ENCODE measurements at places on chromosomes 13 and 19.

DNA sequence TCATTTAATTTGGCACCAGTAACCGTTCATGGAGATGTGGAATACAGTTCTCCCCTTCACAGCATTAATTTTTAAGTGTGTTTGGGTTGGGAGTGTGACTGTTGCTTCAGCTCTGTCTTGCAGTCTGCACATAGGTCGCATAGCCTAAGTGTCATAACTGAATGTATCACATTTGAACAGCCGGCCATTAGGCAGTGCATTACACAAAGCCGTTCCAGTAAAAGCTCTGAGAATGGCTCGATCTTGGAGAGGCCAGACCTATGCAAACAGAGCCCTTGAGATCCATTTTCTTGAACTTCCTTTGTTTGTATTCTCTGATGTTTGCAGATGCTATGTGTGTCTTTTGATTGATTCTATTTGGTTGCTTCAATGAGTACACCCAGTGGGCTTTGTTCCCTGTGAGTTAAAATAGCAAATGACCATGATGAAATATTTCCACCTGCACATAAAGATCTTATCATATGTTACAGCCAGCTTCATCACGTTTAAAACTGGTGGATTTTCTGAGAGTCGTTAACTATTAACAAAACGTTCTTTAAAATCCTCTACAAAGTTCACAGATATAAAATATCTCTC is 1104.9 kb upstream of the SLC10A2 start:
- no peak for DNase-seq

DNA sequence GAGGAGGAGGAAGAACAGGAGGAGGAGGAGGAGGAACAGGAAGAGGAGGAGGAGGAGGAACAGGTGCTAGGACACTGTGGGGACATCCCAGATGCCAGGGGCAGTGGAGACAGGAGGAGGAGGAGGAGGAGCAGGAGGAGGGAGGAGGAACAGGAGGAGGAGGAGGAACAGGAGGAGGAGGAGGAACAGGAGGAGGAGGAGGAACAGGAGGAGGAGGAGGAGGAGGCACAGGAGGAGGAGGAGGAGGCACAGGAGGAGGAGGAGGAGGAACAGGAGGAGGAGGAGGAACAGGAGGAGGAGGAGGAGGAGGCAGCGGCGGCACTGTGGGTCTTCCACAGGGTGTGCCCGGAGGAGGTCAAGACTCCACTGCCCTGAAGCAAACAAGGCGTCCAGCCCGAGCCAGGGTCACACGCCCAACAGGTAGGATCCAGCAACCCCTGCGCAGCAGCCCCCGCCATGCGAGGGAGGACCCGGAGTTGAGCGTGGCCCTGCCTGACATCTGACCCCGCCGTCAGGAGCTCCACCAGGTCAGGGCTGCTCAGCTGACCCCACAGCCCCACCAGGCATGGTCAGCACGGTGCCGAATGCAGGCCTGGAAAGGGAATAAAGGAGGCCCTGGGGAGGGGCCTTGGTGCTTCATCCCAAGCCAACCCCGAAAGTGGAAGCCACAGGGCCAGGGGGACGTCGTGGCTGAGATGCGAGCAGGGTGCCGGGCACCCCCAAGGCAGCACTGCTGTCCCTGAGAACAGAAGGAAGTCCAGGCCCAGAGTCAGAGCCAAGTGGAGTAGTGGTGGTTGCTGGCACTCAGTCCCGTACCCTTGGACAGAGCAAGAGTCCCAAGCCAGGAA is 9.2 kb downstream of the SBNO2 start:
- no peak for DNase-seq

- DNase-seq, result no peak
These were observed 304.8 kb upstream of the MAB21L1 start for GRCh38 chr13:35781036-35782000.

- no peak for DNase-seq
These were observed 186.9 kb upstream of the STARD13 start for GRCh38 chr13:33472446-33472845.

GRCh38 chr19:40555978-40556689 is 20.5 kb upstream of the SHKBP1 start:
- peak; percentile 20 for DNase-seq

- DNase-seq, result no peak
These were observed 549.4 kb upstream of the SLITRK1 start for GRCh38 chr13:84431646-84432045.

DNA sequence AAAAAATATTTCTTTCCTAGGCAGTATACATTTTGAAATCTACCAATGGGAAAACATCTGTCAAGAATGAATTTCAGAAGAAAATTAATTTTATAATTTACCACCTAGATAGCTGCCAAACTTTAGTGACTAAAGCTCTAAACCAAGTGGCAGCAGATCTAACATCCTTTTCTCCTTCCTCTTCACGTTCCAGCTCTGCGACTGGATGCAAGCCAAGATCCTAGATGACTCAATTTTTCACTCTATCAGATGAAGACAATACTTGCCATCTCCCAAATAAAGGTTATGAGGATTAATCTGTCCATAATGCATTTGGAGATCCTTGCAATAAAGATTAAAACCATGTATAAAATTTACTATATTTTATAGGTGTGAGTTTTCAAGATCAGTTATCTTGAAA is 66.7 kb upstream of the MIR17HG start:
- no peak for DNase-seq
